ENCODE measurements at places on chromosomes 7 and 10.
A peak's percentile ranks its signal among the peaks of the same experiment; 100 is the strongest.

- no peak for DNase-seq
- peaks cover 41% of the 10 kb centered on the region for H3K4me1 ChIP-seq
- H3K36me3 ChIP-seq = no peaks in the 10 kb centered on the region
- H3K27me3 ChIP-seq = no peaks in the 10 kb centered on the region
Observed at GRCh38 chr7:99326408-99326782, 697 bp downstream of the ARPC1A start.

DNA sequence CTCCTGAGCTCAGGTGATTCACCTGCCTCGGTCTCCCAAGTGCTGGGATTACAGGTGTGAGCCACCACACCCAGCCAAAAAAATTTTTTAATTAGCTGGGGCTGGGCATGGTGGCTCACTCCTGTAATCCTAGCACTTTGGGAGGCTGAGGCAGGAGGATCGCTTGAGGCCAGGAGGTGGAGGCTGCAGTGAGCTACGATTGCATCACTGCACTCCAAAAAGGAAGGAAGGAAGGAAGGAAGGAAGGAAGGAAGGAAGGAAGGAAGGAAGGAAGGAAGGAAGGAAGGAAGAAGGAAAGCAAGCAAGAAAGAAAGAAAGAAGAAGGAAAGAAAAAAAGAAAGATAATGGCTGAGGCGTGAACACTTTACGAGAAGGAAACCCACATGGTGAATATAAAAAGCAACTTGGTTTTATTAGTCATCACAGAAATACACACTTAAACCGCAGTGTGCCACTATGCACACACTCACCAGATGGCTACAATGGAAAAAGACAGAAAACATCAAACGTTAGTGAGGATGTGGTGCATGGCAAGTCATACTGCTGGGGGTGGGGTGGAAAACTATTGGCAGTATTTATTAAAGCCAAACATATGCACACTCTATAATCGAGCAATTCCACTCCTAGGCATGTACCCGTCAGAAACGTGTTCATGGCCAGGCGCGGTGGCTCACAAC, 4.4 kb upstream of the CCL26 start:
- H3K4me1 ChIP-seq = no peaks in the 10 kb centered on the region
- no peaks in the 10 kb centered on the region for H3K36me3 ChIP-seq
- no peaks in the 10 kb centered on the region for H3K27me3 ChIP-seq

DNA sequence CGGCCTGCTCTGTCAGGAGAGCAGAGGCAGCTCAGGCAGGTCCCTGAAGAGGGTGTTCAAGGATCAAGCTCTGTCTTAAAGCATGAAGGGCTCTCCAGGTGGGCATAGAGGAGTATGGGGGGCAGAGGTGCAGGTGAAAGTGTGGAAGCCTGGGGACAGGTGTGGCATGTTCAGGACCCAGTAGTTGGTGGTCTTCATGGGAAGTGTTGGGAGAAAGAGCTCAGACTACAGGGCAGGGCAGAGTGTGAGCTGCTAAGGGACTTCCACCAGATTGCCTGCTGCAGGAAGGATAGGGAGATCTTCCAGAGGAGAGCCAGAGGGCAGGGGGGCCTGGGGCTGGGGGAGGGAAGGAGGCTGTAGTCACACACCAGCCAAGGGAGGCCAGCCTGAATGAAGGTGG, 156.5 kb upstream of the GDF10 start:
- DNase-seq = no peak
- no peaks in the 10 kb centered on the region for H3K27me3 ChIP-seq
- no peaks in the 10 kb centered on the region for H3K4me1 ChIP-seq
- no peaks in the 10 kb centered on the region for H3K36me3 ChIP-seq

- peak; percentile 76 for DNase-seq
- no peak overlapping the region for H3K4me3 ChIP-seq
- no peaks in the 10 kb centered on the region for H3K4me1 ChIP-seq
- no peaks in the 10 kb centered on the region for H3K36me3 ChIP-seq
- H3K27ac ChIP-seq = no peak overlapping the region
- H3K27me3 ChIP-seq = peaks cover 3% of the 10 kb centered on the region
Observed at GRCh38 chr10:101095550-101096213, 33.9 kb downstream of the KAZALD1 start.

DNA sequence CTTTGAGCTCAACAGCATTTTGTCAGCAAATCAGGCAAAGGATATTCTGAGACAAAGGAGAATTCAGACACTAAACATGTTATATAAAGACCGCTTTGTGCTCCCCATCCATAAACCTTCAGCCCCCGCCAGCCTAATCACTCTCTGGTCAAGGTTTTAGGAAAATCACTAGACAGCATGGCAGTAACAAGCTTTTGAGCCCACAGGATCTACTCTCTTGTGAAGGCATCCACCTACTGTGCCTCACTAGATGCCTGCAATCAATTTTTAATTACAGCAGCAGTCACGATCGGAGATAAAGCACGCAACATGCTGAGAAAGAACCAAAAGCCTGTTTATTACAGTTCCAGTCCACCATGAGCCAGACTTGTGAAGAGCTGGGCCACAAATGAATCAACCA, 19.1 kb downstream of the PDE1C start:
- no peak overlapping the region for H3K27ac ChIP-seq
- no peaks in the 10 kb centered on the region for H3K36me3 ChIP-seq
- no peaks in the 10 kb centered on the region for H3K4me1 ChIP-seq
- H3K4me3 ChIP-seq = no peak overlapping the region
- DNase-seq = no peak

DNA sequence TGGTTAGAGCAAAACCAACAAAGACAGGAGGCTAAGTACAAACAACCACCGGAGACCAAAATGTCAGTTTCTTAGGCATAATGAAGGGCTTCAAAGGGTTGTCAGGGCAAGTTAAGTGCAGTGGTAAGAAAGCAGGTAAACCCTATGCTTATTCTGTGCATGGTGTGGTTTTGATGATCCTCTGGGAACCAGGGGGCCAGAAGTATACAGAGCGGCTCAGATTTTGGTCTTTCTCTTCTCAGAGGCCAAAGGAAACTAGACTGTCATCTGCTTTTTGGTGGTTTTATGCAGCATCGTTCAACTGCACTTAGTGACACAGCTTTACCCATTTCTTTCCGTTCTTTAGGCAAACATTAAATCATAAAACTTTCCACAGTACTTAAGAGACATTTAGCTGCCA, 332.7 kb upstream of the CELF2 start:
- no peak overlapping the region for H3K27ac ChIP-seq
- H3K4me1 ChIP-seq = no peaks in the 10 kb centered on the region
- DNase-seq = no peak
- H3K36me3 ChIP-seq = no peaks in the 10 kb centered on the region
- H3K4me3 ChIP-seq = no peak overlapping the region

DNA sequence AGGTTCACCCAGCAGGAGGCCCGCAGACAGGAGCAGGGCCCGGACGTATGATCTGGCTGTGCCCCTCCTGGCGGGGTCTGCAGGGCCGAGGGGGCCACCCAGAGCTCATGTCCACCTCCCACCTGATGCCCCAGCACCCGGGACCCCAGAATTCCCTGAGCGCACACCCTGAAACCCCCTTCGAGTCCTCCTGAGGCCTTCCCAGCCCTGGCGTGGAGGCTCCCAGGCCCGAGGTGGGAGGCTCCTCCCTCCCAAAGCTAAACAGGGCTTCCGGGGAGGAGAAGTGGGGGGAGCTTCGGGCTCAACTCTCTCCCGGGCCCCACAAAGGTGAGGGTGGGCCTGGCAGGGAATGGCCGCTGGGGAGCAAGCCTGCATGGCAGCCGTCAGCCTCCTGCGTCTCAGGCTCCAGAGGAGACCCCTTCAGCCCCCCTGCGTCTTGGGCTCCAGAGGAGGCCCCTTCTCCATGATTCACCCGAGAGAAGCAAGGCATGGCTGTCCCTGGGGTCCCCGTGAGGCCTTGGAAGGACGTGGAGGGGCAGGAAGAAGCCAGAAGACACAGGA, 30.2 kb downstream of the MICALL2 start:
- no peaks in the 10 kb centered on the region for H3K36me3 ChIP-seq
- no peak for DNase-seq
- no peaks in the 10 kb centered on the region for H3K27me3 ChIP-seq

GRCh38 chr10:71289421-71290130, 29.5 kb upstream of the SLC29A3 start:
- no peaks in the 10 kb centered on the region for H3K4me1 ChIP-seq
- no peak for DNase-seq
- peaks cover 6% of the 10 kb centered on the region for H3K36me3 ChIP-seq
- no peaks in the 10 kb centered on the region for H3K27me3 ChIP-seq

GRCh38 chr10:114077347-114077746, 33.7 kb downstream of the ADRB1 start:
- H3K4me3 ChIP-seq = no peak overlapping the region
- H3K27me3 ChIP-seq = no peaks in the 10 kb centered on the region
- no peak for DNase-seq
- H3K27ac ChIP-seq = no peak overlapping the region

- H3K4me1 ChIP-seq = no peaks in the 10 kb centered on the region
- H3K27ac ChIP-seq = no peak overlapping the region
- DNase-seq = no peak
Observed at GRCh38 chr10:78843495-78843894, 225.3 kb upstream of the ZMIZ1 start.

DNA sequence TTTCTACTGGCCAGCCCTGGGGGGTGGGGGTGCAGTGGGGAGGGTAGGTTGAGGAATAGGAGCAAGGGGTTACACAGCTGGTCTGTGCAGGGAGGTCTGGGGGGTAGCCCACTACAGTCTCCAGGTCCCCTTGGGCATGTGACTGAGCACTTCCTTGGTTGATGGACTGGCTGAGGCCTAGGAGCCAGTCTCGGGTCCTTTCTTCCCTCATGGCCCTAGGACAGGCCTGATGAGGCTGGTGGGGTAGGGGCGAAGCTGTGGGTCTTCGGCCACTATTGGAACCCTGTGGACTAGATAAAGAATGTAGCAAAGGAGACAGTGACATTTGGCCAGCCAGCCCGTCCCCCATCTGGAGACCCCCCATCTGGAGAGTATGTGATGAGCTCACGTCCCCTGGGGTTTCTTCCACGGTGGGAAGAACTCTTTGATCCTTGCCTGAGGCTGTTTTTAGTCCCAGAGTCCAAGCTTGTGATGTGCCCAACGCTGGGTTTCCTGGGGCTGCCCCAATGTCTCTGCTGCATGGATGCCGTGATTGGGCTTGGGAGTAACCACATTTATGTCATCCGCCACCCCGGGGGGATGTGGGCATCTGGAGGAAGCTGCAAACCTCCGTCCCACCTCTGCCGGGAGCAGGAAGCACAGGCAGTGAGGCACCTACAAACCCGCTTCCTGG, 20.7 kb downstream of the FAM241B start:
- no peak for DNase-seq
- H3K36me3 ChIP-seq = no peaks in the 10 kb centered on the region
- H3K4me1 ChIP-seq = no peaks in the 10 kb centered on the region
- H3K27me3 ChIP-seq = no peaks in the 10 kb centered on the region
- no peak overlapping the region for H3K27ac ChIP-seq

DNA sequence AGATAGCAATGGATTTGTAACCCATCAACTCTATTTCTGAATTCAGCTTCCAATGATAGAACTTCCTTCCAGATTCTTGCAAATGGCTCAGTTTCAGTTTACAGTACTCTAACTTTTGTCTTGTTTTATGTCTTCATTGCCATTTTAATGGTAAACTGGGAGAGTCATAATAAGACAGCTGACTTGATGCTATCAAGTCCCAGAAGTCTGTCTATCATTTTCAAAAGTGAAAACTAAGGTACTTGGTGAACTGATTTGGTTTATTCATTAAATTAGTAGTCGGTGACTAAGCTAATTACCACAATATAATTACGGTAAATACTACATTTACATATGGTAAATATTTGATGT, 25.0 kb downstream of the RTKN2 start:
- DNase-seq = no peak
- H3K36me3 ChIP-seq = no peaks in the 10 kb centered on the region
- H3K4me3 ChIP-seq = peak overlapping the region; percentile 11
- H3K27ac ChIP-seq = no peak overlapping the region

GRCh38 chr7:25359471-25360059, 131.3 kb upstream of the NPVF start:
- no peaks in the 10 kb centered on the region for H3K4me1 ChIP-seq
- no peak for DNase-seq
- no peaks in the 10 kb centered on the region for H3K27me3 ChIP-seq
- H3K36me3 ChIP-seq = no peaks in the 10 kb centered on the region

DNA sequence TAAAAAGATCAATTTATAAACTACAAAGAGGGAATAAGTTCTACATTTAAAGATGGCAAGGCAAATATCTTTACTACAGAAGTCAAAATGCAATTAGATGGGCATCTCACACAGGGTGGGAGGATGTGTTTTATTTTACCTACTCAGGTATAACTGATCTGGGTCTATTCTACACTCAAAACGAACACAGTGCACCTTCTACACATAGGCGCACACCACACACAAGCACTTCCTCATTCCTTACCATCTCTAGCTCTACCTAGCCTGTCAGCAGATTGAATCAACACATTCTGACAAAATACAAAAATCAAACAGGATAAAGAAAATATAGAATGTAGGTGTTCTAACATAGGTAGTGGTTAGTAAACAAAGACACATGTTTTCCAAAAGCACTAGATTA, 64.8 kb downstream of the SGCE start:
- H3K36me3 ChIP-seq = no peaks in the 10 kb centered on the region
- H3K27ac ChIP-seq = no peak overlapping the region
- no peak overlapping the region for H3K4me3 ChIP-seq
- no peaks in the 10 kb centered on the region for H3K4me1 ChIP-seq
- DNase-seq = no peak

GRCh38 chr7:115782696-115783490, 247.7 kb downstream of the TFEC start:
- DNase-seq = no peak
- no peaks in the 10 kb centered on the region for H3K27me3 ChIP-seq
- H3K27ac ChIP-seq = no peak overlapping the region
- H3K4me1 ChIP-seq = peaks cover 4% of the 10 kb centered on the region

DNA sequence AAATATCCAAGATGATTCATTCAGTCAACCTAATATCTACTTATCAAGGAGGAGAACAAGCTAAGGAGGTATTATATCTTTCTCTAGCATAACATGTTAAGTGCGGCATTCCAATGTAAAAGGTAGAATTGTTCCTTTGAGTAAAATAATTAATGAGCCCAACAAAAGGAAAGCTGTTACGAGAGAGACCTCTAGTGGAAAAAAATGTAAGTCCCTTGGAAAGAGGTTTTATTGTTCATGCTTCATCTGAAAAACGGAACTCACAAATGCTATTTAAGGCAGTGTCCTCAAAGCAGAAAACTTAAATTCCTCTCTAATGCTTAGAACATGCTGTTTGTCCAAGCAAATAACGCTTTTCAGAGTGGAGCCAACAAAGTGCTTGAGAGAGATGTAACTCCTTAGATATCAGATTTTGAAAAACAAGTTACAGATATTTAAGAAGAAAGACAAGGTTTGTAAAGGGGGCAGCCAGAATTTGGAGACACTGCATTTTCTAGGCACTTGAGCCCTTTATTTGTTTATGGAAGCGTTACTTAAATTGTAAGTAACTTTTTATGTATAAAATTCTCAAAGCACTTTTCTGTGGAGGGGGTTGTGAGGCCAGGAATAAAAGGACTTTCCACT, 119.9 kb downstream of the TFEC start:
- DNase-seq = no peak
- H3K36me3 ChIP-seq = no peaks in the 10 kb centered on the region
- no peaks in the 10 kb centered on the region for H3K4me1 ChIP-seq
- no peaks in the 10 kb centered on the region for H3K27me3 ChIP-seq

GRCh38 chr10:100913470-100913865, 705 bp downstream of the SLF2 start:
- peak overlapping the region; percentile 84 for H3K4me3 ChIP-seq
- peaks cover 22% of the 10 kb centered on the region for H3K36me3 ChIP-seq
- H3K27me3 ChIP-seq = no peaks in the 10 kb centered on the region

- H3K27me3 ChIP-seq = no peaks in the 10 kb centered on the region
- no peak overlapping the region for H3K4me3 ChIP-seq
- H3K36me3 ChIP-seq = no peaks in the 10 kb centered on the region
- no peak for DNase-seq
Observed at GRCh38 chr10:25465582-25466372, 291.0 kb downstream of the GPR158 start.
